Neural crest cell (in vitro differentiated cells): ENCODE measurements at places on chromosomes 2 and 18.

DNA sequence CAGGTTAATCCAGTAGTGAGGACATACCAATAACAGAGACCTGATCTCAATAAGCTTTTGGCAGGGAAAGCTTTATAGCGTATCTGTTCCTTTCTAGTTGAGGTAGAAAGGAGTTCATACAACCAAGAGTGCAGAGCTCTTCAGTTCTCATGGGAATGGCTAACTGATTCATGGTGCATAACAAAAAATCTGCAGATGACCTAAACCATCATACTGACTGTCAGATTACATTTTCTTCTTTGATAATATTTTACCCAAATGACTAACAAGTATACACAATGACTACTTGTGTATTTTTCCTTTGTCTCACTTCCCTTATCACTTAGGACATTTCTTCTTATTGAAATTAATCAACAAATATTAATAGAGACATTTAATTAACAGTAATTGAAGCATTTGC lies 140.0 kb upstream of the SERTAD2 start:
- DNase-seq, result no peak

DNA sequence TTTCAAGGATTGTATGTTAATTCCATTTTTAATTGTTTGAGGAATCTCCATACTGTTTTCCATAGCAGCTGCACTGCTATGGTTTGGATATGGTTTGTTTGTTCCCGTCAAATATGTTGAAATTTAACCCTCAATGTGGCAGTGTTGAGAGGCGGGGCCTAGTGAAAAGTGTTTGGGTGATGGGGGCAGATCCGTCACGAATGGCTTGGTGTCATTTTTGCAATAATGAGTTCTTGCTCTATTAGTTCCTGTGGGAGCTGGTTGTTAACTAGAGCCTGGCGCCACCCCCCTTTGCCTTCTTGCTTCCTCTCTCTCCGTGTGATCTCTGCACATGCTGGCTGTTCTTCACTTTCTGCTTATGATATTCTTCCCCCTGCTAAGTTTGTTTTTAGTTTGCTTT lies 71.4 kb upstream of the LDLRAD4 start:
- DNase-seq, result no peak

GRCh38 chr2:172884336-172884735 lies 148.7 kb downstream of the RAPGEF4 start:
- no peak for DNase-seq

DNA sequence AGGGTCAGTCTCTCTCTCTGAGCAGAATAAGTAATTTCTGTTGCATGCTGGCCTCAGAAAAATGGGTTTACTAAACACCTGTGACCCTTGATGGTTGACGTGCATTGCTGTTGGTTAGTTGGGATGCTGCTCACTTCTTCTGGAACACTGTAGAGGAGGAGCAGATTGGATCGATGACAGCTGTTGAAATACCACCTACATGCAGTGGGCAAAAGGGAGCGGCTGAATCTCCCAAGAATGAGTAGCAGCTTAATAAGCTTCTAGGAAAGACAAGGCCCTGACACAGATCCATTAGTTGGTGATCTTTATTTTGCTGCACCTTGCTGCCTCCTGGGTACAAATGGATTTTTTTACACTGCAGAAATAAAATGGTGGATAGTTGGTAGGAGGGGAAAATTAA lies 43.2 kb downstream of the KDM3A start:
- DNase-seq, result no peak

DNA sequence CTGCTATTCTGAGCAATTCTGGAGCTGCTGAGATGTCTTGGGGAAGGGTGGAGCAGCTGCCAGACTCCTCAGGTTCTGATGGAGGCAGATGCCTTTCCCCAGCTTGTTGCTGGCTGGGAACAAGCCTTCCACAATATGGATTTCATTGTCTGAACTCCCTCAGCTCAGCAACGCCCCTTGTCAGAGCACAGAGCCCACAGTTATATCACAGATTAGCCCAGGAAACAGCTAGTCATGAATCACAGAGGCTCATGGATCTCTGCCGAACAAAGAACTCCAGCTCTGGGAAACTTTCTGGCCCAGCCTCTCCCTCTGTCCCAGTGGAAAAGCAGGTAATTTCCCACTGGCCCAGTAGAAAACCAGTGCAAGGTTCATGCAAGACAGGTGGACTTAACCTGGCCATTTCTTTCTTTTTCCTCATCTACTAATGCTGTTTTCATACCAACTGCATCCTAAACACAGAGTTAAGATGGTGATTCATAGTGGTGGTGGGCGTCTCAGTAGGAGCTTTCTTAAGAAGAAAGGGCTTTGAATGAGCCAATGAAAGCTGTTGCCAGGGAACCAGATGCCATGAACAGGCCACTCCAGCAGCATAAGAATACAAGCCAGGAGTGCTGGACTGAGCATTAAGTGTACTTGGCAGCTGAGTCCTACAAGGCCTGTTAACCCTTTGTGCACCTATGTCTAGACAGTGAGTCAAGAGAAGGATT lies 8.7 kb upstream of the KIAA2012 start:
- peak; percentile 36 for DNase-seq

DNA sequence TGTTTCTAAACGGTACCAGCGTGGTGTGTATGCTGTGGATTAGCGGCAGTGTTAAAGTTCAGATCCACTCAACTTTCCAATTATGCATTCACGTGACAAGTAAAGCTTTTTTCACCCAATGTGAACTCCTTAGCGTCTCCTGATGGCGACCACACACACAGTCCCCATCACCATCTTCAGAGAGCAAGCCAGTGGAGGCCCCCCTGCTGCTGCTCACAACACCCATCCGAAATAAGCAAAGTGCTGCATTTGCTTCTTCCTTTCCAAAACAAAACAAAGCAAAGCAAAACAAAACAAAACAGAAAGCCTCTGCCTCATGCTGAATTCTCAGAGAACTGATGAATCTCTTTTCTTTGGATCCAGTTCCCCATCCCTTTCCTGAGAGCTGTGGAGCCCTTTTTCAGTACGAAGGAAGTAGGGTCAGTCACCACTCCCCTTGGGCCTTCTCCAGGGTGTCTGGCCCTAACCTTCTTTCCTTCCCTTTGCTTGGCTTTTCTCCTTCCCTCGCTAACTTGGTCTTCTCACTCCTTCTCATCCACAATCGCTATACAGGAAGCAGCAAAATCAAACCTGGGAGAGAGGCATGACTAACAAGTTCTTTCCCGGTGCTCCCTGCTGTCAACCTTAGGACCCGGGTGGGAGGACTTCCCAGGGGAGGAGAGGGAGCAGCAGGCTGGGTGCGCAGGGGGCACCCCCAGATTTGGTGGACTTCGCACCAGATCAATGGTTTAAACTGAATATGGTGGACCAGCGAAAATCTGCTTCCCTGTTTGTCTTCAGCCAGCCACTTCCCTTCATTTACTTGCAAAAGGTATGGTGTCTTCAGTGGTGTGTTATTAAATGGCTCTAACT lies 56.0 kb downstream of the NRP2 start:
- DNase-seq, result no peak

GRCh38 chr2:74862020-74862964 lies 28.4 kb downstream of the HK2 start:
- no peak for DNase-seq

GRCh38 chr2:127032621-127033020 lies 74.3 kb downstream of the BIN1 start:
- no peak for DNase-seq
